Activated naive CD8-positive, alpha-beta T cell treated with anti-CD3 and anti-CD28 coated beads, Interleukin-2, amount 50 U/mL, for 16 hours (primary cell): ENCODE measurements at places on chromosomes 5 and 9.

- no peak for DNase-seq
Observed at GRCh38 chr5:56631719-56632118, 183.6 kb upstream of the MAP3K1 start.

DNA sequence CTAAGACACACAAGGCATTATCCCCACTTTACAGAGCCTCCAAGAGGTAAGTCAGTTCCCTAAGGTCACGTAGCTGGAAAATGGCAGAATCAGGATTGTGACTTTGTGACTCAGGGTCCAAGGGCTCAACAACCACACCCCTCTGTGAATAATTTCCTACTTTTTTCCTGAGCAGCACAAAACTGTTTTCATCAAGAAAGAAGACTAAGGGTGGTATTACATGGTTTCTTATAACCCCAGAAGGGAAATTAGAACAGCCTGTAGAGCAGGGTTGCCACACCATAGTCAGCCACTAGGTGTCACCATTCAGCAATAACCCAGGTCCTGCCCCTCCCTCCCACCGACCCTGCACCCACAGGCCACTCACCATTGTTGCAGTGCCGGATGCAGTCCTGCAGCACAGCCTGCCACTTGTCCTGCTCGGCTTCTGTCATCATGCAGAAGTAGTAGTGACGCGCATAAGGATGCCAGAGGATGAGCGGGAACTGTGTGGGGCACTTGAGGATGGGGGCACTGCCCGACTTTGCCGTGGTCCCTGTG is 72.1 kb downstream of the LRSAM1 start:
- no peak for DNase-seq

GRCh38 chr5:35838370-35839042 is 18.2 kb upstream of the IL7R start:
- DNase-seq, result no peak

DNA sequence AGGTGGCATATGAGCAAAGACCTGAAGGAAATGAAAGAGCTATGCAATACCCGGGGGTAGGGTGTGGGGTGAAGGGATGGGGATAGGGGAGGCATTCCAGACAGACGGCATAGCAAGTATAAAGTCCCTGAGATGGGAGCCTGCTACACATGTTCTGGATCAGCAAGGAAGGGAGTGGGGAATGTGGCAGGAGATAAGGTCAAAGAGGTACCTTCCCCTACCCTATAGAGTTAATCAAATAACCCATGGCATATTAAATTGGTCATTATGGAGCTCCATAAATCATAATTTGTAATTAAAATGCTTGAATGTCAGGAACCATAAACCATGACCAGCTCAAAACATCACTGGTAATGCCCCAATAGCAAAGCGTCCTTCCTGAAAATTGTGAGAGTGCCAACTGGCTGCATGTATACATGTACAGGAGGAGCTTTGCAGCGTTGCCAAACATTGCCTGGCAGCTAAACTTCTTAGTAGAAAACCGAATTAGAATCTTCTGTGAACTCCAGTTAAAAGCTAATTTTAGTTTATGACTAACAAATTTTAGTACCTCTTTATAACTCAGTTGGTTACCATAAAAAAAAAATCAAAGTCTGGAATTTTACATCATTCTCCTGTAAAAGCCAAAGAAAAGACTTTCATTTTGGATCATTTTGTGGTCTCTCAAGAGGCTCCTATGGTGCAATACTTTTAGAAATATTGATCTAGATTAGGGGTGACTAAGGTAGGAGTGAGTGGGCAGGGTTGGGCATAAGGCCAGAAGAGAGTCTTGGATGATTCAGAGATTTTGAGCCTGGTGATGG is 4.7 kb downstream of the DNAI1 start:
- no peak for DNase-seq

DNA sequence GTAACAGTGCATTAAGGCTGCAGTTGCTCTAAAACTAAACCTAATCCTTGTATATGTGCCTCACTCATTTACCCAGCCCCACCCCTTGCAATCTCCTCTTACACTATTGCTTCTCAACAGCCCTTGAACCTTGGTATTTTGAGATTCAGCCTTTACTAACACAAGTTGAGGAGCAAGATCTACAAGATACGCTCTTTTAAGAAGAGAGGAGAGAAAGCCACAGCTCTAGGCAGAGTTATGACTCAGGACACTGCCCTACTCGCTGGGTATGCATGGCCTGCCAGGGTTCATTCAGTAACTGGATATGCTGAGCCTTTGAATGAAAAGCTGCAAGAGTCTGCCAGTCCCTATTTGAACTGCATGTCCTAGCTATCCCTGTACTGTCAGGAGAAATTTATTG is 219.5 kb downstream of the PCSK5 start:
- DNase-seq, result no peak

DNA sequence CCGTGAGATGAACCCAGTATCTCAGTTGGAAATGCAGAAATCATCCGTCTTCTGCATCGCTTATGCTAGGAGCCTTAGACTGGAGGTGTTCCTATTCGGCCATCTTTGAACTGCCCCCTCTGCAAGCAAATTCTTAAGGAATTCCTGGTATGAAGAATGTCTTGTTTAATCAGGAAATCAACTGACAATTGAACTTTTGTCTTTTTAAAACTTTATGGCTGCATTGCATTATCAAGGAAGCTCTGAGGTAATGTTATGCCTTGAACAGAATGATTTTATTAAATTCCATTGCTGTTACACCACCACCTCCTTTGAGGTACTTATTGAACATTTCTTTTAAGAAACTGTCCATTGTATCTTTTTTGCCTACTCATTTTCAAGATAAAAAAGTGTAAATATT is 1915.7 kb upstream of the CDH9 start:
- no peak for DNase-seq

- DNase-seq, result no peak
Observed at GRCh38 chr9:114049441-114050225, 28.5 kb downstream of the AMBP start.

GRCh38 chr5:60487476-60487875 is 212.5 kb downstream of the DEPDC1B start:
- no peak for DNase-seq

GRCh38 chr5:142219146-142219545 is 105.7 kb downstream of the SPRY4 start:
- no peak for DNase-seq

GRCh38 chr5:33339413-33339812 is 101.4 kb upstream of the TARS1 start:
- DNase-seq, result no peak

DNA sequence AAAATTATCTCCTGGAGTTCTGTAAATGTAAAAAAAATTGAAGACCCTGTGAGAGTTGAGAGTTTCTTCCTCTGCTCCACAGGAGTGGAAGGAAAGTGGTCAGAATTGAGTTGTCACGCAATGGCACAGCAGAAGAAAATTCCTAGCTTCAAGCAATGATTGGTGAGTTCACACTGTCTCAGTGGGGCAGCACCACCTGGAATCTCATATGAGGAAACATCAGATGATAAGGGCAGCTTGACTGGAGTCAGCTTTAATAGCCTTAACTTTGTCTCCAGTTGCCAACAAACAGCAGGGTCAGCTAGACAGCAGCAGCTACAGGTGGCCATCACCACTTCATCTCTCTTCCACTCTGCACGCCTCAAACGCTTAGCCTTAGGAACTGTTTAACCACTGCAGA is 211.1 kb downstream of the EFNA5 start:
- no peak for DNase-seq

DNA sequence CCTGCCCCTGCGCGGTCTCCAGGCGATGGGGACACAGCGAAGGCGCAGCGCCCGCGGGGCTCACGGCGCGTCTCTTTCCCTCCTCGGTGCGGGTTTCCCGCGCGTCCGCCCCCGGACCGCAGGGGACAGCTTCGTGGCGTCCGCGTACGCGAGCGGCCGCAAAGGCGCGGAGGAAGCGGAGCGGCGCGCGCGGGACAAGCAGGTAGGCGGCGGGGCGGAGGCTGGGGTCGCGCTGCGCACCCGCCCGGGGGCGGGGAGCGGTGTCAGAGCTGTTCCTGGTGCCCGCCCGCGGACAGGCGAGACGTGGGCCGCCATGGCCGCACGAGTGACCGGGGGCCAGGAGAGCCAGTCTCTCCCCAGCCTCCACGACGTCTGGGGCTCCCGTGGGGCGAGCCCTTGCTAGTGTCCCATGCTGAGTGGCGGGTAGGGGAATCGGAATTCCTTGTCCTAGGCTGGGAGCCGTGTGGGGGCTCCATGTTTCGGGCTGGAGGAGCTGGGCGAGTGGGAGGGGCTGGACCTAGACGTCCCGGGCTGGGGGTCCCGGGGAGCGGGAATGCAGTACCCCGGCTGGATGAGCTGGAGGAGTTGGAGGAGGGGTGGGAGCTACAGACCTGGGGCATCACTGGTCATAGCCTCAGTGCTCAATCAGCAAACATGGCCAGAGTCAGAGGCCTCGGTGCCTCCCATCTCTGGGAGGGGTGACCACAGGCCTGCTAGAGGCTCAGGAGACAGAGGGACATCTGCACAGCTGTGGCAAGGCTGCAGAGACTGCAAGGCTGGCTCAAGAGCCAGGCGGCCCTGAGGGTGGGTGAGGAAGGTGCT is 968 bp downstream of the NKD2 start:
- no peak for DNase-seq

DNA sequence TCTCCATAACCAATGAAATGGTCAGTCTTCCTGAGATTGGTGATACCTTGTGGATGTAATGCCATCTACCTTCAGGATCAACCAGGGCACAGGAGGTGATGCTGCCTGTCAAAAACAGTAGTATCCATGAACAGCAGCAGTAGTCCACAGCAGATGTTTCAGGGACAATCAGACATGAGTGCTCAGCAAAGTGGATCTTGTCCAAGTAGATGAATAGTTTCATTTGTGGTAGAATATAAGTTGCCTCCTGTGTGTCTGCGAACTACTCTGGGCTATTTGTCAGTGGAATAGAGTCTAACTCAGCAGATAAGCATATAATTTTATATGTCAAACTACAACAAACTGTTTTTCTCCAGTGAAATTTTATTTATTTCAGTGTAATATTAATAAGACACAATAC is 1860.1 kb upstream of the ACO1 start:
- DNase-seq, result no peak

DNA sequence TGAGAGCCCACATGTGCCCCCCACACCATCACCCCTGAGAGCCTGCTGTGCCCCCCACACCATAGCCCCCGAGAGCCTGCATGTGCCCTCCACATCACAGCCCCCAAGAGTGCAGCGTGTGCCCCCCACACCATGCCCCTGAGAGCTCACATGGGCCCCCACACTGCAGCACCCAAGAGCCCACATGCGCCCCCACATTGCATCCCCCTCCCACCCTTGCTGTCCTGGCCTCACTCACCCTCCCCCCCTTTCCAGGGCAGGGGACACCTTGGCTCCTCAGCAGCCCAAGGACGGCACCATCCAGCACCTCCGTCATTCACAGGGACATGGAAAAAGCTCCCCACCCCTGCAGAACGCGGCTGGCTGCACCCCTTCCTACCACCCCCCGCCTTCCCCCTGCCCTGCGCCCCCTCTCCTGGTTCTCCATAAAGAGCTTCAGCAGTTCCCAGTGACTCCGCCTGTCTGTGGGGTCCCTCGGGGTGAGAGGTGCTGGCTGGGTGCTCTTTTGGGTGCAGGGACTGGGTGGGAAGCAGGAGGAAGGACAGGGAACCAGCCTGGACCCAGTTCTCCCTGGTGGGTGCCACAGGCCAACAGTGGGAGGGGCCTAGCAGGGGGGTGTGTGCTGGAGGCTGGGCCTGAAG is 5.0 kb downstream of the LCN1 start:
- DNase-seq, result no peak

- DNase-seq, result peak; percentile 48
Observed at GRCh38 chr5:170312666-170313065, 15.1 kb upstream of the LCP2 start.

GRCh38 chr9:35746583-35746982 is 2.4 kb downstream of the GBA2 start:
- no peak for DNase-seq

DNA sequence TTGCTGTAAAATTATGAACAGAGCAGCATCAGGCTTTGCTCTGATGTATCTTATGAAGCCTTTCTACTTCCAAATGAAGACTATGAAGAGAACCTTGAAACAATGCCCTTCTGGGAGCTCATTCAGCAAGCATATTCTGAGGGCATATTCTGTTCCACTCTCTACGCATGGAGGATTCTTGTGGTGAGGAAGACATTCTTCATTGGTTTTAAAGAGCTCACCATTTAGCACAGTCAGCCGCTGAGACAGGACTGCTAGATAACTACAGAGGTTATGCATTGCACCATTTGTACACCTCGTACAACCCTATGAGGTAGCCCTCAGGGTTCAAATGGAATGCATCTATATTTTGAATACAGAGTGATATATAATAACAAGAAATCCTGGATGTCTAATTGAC is 61.0 kb downstream of the INVS start:
- no peak for DNase-seq
